ENCODE measurements at places on chromosomes 13 and 19.
A peak's percentile ranks its signal among the peaks of the same experiment; 100 is the strongest.

GRCh38 chr19:47490847-47491246 is 6.8 kb upstream of the KPTN start:
- DNase-seq, result no peak

DNA sequence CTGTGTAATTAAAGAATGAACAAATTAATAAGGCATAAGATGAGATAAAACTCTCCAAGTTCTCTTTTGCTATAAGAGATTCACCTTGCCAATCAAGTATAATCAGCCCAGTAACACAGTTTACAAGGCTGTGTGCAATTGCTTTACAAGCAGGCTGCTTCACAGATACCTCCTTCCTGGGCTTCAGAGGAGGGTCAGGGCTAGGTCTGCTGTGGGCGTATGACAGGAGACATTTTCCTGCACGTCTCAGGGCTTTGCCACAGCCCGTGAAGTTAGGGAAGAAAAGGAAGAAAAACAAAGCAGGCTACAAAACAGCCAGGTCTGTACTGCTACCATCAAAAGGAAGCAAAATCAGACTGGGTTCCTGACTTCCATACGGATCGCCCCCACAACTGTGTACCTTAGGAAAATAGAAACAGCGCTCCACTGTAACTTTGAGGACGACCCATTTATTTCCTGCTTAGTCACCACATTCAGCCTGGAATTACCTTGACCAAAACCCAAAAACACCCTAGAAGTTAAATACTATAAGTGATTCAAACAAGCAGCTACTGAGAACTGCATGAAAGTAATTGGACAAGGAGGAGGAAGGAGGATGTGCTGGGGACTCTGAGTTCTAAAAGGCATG is 12.4 kb downstream of the EFNB2 start:
- DNase-seq, result no peak

DNA sequence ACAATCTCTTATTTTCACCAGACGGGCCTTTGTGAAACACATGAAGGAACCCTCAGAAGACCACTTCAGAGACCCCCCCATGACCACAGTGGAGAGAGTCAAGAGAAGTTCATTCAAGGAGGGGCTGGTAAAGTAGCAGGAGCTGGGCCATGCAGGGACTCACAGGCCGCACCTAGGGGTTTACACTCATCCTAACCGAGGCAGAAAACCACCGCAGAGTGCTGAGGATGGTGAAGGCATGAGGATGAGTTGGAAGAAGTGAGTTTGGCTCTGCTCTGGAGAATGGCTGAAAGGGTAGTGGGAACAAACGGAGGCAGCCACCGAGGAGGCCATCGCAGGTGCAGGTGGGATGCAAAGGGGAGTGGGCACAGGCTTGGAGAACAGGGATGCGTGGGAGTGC is 1046.9 kb downstream of the UQCRFS1 start:
- no peak for DNase-seq

DNA sequence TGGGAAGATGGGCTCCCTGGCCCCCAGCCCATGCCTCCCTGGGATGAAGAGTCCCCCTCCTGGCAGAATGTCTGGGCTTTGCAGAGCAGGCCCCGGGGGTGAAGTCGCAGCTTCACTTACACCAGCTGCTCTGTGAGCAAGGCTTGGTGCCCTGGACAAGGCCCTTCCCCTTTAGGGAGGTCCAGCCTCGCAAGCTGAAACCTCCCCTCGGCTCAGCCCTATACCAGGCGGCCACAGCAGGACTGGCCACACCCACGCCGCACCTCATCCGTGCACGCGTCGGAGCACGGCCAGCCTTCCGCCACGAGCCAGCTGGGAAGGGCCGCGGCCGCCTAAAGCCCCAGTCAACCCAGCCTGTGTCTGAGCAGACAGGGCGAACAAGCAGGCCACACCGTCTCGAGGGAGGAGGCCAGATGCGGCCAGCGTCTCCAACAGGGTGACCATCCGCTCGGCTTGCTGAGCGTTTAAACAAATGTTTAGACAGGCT is 83.2 kb upstream of the MCF2L start:
- DNase-seq, result peak; percentile 12

DNA sequence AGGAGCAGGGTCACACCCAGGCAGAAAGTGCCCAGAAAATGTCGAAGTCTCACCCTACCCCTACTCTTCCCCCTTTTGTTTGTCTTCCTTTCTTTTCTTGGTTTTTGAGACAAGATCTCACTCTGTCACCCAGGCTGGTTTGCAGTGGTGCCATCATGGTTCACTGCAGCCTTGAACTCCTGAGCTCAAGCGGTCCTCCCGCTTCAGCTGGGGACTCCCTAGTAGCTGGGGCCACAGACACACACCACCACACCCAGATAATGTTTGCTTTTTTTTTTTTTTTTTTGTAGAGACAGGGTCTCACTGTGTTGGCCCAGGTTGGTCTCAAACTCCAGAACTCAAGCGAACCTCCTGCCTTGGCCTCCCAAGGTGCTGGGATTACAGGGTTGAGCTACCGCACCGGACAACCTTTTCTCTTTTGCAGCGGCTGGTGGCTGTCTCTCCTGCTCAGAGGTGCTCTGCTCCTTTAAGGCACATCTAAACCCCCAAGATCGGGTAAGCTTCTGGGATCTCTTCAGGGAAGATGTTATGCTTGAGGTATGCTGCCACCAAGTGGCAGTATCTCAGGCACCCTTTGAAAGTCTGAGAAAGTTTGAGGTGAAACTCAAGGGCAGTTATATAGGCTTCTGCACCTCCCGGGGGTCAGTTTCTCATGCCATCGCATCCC is 22.4 kb upstream of the EBI3 start:
- DNase-seq, result no peak

- no peak for DNase-seq
These were observed 15.2 kb upstream of the TOMM40 start for GRCh38 chr19:44875666-44876451.

DNA sequence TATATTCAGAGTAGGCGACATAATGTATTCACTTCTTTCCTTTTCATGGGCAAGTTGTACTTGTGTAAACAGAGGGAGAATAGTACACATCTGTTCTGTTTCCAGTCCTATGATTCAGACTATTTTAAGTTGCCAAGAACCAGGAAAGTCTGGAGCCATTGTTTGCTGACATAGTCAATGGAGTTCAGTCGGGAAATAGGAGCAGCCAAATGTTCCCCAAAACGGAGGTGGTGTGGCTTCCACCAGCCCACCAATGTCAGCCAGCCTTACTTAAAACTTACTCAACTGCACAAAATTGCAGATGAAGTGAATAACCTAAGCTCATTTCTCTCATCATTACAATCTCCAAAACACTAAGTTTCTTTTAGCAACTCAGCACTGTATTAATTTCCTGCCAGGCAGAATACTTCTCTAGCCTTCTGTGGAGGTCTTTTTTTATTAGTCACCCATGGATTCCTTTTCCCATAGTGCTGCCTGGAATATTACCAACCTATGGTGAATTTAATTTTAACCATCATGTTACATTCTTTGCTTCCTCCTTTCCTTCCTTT is 22.3 kb upstream of the CSNK1A1L start:
- peak; percentile 66 for DNase-seq
